ENCODE measurements at places on chromosomes 13 and 19.

DNA sequence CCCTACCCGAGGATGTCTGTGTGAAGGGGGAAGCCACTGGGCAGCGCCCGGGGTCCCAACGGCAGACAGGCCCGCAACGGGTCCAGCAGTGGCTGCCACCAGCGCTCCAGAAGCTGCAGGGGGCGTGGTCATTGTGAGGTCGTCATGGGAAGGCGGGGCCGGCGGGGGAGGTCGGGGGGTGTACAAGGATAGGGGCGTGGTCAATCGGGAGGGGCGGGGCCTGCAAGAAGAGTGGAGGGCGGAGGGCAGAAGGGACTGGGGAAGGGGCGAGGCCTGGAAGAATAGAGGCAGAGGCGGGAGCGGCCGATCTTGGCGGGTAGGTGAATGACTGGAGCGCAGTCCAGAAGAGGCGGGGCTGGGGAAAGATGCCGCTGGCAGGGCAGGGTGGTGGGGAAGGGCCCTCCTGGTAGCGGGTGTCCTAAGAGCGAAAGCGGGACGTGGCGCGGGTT, 4.4 kb downstream of the FUZ start:
- DNase-seq: peak; percentile 80

DNA sequence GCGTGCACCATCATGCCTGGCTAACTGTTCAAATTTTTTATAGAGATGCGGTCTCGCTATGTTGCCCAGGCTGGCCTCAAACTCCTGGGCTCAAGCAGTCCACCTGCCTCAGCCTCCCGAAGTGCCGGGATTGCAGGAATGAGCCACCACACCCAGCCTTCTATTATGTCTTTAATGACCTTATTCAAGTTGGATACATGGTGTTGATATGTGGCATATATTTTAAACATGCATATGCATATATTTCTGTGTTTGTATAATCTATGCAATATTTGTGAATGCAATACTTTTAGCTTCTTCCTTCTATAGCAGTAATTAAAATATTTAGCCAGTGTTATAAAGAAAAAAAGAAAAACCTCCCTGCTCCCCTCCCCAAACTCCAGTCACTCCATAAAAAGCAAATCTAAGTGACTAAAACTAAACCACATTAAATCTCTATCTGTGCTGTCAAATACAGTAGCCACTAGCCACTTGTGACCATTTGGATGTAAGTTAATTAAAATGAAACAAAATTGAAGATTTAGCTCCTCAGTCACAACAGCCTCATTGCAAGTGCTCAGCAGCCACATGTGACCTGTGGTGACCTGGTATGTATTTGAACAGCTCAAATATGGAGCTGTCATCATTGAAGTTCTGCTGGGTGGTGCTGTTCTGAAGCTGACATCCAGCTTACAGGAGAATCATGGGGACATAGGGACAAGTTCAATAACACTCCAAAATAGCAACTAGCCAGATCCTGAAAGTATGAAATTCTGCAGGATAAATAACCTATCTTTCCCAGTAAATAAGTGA, 27.4 kb downstream of the FCGBP start:
- DNase-seq: no peak

GRCh38 chr19:32692727-32693061, 1.1 kb downstream of the NUDT19 start:
- no peak for DNase-seq

- no peak for DNase-seq
Measured at GRCh38 chr13:37345869-37346268, 240.4 kb upstream of the CSNK1A1L start.

GRCh38 chr19:33282036-33282671, 20.2 kb downstream of the CEBPA start:
- no peak for DNase-seq

GRCh38 chr13:24557081-24557480, 44.5 kb upstream of the PARP4 start:
- DNase-seq: no peak

DNA sequence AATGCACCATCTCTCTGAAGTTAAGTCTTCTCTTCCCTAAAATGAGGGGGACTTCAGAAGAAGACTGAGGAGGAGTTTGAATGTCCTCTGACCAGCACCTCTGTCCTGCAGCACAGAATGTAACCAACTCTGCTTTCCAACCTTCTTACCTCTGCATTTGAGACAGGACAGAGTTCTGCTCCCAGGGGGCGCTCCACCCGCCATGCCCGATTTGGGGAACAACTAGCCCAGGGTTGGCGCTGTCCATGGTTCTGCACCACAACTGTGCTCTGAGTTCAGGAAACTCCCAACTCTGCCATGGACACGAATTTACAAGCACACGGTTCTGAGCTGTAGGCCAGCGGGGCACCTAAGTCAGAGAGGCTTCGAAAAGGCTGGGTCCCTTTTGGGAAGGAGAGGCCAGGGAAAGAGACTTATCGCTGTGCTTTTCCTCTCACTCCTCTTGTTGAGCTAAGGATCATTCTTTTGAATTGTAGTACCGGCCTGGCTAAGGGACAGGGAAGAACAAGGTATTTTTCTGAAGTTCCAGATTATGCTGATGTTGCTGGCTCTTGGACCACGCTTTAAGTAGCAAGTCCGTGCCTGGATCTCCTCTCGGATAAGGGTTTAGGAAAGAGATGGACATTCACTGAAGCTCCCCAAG, 22.2 kb downstream of the SIGLEC5 start:
- peak; percentile 35 for DNase-seq

GRCh38 chr13:27797228-27797624, 4.9 kb downstream of the GSX1 start:
- no peak for DNase-seq

DNA sequence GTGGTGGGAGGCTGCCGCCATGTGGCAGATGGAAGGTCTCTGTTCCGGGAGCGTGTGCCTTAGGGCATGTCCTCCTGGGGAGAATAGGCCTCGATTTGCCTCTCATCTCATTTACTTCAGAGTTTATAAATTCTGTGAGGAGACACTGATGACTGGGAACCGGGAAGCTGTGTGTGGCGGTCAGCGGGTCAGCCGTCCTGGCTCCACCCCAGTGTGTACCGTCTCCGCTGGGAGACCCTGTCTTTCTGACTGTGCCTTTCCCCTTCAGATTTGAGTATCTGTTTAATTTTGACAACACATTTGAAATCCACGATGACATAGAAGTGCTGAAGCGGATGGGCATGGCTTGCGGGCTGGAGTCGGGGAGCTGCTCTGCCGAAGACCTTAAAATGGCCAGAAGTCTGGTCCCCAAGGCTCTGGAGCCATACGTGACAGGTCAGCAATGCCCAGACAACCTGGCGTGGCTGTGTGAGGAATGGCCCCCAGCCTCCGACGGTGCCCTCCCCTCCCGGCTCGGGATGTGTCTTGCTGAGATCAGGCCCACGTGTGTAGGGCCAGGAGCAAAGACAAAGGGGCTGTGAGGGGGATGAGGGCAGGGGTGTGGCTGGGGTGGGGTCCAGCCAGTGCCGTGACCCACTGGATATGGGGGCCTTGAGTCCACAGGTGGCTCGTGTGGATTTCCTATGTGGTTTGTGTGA, 21.6 kb downstream of the ATP4B start:
- no peak for DNase-seq

GRCh38 chr13:105587786-105588185, 947.7 kb downstream of the EFNB2 start:
- DNase-seq: no peak

DNA sequence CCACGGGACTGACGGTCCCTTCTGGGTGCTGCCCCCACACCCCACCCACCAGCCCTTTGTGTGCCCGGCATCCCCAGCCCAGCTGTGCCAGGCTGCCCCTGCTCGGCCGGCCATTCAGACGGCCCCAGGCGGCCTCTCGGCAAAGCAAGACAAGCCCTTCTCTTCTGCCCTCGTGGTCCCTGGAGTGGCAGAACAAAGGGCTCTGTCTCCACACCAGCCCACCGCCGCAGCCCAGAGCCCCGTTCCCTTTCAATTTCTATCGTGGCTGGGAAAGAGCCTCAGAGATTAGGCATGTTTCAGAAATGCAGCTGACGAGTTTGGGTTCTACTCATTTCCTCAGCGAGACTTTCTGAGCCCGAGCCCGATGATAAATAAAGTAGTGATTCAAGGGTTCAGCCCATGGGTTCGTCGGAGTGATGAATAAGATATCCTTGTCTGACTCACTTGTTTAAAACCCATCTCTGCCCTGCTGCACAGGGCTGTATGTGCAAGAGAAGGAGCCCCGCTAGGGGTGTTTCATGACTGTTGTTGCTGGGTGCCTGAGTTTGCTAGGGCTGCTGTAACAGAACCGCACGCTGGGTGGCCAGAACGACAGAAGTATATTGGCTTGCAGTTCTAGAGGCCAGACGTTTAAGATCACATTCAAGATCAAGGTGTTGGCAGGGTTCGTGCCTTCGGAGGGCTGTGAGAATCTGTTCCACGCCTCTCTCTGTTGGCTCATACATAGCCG, 4.3 kb downstream of the MYO9B start:
- DNase-seq: peak; percentile 58

DNA sequence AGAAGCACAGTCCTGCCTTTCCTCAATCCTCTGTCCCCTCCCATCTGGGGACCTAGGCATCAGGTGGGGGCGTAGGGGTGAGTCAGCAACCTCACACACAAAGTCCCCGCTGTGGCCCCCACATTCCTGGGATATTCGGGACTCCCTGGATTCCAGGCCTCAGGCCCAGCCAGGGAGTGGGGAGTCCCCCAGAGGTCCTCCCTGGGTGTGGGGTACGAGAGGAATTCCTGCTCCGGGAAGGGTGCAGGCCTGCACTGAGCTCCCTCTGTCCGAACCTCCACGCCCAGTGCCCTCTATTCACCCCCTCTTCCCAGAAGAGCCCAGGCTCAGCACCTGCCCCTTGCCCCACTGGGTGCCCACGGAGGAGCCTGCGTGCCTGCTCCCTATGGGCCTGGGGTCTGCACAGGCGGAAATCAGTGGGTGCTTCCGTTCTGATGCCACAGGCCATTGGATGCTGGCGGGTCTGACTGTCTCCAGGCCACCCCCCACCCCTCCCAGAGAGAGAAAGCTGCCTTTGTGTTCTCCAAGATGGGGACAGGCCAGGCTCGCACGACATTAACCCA, 3.4 kb downstream of the CADM4 start:
- no peak for DNase-seq

DNA sequence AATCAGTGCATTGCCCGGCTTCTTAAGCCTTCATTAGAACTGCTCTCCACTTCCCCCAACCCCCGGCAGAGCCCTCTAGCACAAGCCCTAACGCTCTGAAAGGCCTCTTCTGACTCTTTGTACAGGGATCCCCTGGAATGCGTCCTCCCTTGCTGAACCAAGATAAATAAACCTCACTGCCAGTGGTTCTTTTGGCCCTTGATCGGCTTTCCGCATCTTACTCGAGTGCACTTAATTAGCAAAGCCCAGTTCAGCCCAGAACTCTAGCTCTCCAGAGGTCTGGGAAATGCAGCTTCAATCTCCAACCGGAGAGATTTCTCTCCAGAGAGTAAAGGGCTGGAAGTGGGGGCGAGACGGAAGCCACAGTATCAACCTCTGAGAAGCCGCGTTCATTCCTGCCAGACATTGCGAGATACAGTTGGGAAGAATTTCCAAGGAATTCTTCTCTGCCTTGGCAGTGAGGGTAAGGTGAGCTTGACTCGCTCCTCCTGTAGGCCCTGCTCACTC, 8.7 kb upstream of the ZNF444 start:
- no peak for DNase-seq

GRCh38 chr19:20787786-20788185, 11.7 kb downstream of the ZNF66 start:
- DNase-seq: no peak

DNA sequence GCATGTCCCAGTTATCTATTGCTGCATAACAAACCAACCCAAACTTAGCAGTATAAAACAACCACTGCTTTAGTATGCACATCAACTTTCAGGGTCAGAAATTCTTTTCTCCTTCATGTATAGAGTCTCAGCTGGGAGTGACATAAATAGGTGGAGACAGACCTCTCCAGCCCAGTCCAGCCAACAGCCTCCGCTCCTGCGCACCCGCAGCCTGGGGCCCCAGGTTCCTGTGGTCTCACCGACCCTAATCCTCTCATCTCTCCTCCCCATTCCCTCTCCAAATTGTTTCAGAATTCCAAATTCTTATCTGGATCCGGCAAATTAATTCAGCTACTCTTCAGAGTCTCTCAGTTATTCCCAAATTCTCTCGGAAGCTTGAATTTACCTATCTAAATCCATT, 522 bp upstream of the ATP12A start:
- no peak for DNase-seq

DNA sequence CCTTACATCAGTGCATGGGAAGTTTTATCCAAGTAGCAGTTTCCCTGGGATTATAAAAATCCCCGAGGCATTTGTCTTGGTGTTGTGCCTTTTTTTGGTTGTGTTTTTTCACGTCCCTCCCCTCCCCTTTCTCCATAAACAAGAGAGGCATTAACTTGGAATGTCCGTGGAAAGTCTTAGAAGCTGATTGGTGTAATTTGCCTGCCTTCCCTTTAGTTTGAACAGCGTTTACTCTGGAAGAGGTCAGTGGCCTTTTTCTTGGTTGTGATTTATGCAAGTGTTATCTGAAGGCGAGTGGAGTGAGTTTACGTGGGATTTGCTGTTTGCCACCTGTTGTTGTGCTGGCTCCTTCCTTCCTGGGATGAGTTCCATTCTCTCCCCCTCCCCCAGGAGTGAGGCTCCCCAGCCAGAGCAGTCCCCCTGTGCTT, 7.2 kb downstream of the ACTN4 start:
- DNase-seq: no peak

- no peak for DNase-seq
Measured at GRCh38 chr13:74336546-74336945, 202.3 kb upstream of the KLF12 start.

- no peak for DNase-seq
Measured at GRCh38 chr19:33365691-33366090, 7.8 kb upstream of the CEBPG start.

DNA sequence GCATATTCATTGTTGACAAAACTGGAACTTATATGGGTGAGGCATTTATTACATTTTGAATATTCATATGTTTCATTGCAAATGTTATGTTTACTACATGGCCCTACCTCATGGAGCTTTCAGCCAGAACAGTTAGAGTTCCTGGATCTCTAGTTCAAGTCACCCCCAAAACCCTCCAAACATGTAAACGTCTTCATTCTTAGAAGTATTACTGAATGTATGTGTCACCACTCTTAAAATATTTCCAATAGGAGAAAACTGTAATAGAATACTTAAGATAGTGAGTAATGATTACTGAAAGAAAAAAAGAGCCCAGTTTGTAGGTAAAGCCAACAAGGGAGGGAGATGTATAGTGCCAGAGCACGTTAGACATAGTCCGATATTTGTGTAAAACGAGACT, 23.5 kb downstream of the URI1 start:
- no peak for DNase-seq

All from activated gamma-delta T cell treated with Interleukin-2 at 50 U/mL for 16 hours (primary cell).